H9 (cell line): ENCODE measurements at places on chromosomes 5 and 9. TPM values are rescaled to one million over a fixed set of nuclear protein-coding genes. Genes with fewer than 3 reads are reported as not detected.

GRCh38 chr9:38263532-38263931, 129.0 kb upstream of the ALDH1B1 start:
- no peak for DNase-seq

GRCh38 chr5:181098762-181099601, 32.0 kb downstream of the OR2V1 start:
- peak; percentile 52 for DNase-seq

DNA sequence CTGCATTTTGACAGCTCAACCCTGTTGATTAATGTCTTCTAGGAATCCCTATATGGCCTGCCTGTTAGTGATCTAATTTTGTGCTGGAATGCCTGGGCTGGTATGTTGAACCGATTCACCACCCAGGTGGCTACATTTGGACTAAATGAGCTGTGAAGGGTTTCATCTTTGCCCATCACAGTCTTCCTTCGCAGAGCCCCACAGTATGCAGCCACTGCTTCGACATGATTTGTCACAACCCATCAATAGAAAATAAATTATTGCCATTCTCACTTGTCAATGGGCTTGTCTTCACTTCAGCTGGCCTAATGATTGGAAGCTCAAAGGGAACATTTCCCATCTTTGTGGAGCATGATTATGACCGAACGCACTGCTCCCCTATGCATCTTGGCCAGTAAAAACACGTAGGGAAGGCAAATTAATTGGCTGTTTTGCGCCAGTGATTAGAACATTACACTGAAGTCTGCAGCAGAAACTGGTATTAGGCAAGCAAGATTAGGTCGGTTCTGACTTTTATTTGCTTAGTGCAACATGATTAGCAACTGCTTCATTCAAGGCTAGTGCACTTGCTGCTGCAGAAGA, 408.5 kb downstream of the KIAA0825 start:
- DNase-seq, result no peak

GRCh38 chr5:132474881-132475496, 15.6 kb downstream of the IRF1 start:
- peak; percentile 67 for DNase-seq

DNA sequence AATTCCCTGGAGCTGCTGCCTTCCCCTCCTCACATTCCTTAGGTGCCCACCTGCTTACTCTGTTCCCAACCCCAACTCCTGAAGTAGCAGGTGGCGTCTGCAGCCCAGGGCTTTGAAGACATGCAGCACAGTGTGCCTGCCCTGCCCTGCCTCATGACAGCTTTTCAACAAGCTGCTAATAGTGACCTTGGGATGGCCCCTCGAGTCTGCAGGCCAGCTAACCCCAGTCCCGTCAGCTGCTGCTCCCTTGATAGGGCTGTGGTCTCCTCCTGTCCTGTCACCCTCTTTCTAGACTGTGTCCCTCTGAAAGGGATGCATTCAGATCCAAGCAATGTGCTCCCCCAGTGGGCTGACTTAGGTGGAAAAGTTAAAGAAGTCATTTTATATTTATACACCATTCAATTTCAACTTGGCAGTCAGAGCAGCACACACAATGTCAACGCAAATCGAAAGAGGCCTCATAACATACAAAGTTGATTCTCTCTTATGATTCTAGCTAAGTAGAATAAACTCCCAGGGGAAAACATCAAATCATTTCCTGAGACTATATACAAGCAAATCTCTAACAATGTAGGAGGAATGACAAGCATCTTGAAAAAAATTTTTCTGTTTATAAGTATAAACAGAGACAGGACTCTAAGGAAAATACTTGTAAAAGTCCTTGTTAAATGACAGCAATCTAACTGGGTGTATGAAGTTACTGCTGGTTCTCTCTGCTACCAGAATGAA, 37.9 kb downstream of the ADRB2 start:
- no peak for DNase-seq

PGM5 gene
- total RNA-seq, result not detected in 2 replicates
